Amygdala (tissue), 56 donors: ENCODE measurements at places on chromosomes 3 and 15.

DNA sequence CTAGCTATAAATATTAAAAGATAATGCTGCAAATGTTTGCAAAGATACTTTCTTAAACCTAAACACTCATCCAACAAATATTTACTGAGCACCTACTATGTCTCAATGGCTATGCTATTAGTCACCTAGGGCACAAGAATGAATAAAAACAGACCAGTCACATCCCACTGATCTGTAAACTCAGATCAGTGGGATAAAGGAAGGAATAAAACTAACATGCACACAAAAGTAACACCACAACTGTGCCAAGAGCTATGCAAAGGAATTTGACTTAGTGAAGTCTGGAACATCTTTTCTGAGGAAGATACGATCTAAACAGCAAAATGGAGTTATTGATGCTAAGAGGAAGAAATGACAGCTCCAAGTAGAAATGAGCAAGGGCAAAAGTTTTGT is 56.6 kb downstream of the CBLB start:
- no peak for DNase-seq

DNA sequence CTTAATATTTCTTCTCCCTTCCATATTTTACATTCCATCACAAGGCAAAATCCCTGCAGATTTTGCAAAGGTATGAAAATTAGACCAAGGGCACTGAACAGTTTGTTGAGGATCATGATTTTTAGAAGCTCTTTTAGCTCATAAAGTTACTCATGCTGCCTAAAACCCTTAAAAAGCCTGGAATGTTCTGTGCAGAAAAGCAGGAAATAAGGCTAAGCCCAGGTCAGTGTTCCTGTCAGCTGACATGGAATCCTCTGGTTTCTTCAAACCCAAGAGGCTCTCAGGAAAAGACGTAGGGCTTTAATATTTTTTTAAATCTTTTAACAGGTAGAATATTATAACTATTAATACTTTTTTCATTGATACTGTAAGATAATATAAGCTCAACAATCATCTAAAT is 8.2 kb downstream of the CBLB start:
- DNase-seq, result no peak

DNA sequence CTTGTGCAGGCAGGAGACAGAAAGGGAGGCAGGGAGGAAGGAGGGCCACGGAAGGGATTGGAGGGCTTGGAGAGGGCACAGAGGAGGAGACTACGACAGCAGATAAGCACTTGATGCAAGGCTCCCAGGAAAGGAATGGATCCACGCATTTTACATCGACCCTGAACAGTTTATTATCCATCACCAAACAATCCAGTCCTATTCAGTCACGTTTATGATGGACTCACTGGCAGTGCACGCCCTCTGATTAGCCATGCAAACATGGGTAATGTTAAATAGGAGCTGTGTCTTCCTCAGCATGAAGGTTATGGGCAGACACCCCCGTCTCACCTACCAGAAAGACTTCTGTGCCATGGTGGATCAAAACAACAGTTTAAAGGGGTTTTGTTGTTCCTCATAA is 80.2 kb upstream of the SNRK start:
- no peak for DNase-seq

- no peak for DNase-seq
Observed at GRCh38 chr3:135083179-135083578, 288.1 kb downstream of the EPHB1 start.

DNA sequence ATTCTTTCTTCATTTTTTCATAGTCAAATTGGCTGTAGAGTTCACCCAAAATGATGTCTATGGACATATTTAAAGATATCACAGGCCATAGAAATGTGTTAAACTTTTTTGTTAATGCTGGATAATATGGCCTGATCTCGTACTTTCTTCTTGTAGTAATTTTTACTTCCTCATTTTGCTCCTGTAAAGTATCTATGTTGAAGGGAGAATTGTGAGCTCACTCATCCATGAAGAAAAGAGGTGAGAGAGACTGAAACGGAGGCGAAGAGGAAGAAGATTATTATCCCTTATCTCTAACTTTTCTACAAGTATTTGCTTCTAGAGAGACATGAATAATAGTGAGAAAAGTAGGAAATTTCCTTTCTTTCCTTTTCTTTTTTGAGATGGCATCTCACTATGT is 613.8 kb upstream of the TBL1XR1 start:
- DNase-seq, result no peak

GRCh38 chr3:182812123-182812522 is 18.8 kb downstream of the ATP11B start:
- DNase-seq, result no peak

- DNase-seq, result no peak
Observed at GRCh38 chr3:29764041-29764440, 483.2 kb downstream of the RBMS3 start.

DNA sequence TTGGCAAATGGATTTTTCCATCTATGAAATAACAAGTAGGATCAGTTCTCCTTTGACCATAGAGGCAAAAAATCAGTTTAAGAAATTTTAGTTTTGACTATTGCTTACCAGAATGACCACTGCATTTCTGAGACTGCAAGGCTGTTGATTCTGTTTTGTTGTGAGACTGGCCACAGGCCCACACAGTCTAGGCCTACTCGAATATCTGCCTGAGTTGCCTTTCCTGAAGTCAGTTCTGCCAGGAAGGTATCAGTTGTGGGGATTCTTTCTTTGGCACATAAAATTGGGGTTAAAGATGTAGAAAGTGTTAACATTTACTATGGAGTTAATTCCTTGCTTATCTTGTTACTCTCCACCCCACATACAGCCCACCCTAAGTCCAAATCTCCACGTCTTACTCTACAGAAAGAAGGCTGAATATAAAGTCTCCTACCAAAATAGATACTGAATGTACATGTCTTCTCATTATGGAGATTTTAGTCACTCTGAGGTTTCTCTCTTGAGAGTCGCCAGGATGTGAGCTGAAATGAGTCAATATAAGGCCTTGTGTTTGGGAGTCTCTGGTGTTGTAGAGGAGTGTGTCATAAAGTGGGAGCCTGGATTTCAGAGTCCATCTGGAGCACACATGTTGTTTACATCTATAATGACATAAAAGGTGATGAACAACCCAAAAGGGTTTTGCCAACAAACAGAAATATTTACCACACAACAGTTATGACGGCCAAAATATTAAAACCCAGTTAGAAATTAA is 45.0 kb upstream of the WWTR1 start:
- DNase-seq, result no peak

- no peak for DNase-seq
Observed at GRCh38 chr3:77040216-77040615, 317 bp downstream of the ROBO2 start.

DNA sequence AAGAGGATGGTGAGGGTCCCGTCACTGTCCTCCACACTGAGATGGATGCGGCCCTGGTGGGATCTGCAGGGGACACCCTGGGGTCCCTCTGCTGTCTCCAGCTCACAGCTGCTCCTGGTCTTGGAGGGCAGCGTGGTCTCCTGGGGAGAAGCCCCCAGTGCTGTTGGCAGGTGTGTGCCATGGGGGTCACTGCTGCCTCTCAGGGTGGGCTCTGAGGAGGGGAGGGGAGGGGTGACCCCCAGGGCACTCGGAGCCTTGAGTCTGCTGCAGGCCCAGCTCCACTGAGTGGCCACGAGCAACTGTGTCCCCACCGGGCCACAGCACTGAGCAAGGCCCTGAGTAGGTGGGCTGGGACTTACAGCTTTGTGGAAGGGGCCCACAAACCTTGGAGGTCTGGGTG is 34.7 kb downstream of the KLHL25 start:
- no peak for DNase-seq

DNA sequence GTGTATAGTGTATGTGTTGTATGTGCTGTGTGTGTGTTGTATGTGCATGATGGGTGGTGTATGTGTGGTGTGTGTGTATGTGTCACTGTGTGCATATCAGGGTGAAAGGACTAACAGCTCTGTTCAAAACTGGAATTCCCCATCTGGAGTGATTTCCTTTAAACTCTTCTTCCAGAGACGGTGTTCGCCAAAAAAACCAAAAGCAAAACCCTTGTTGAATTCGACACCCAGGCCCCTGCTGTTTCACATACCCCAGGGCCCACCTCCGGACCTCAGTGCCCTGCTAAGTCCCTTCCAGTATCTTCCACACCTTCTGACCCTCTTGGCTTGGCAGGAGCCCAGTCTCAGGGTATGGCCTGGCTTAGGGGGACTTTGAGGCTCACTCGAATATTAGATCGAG is 44.9 kb upstream of the SEC13 start:
- DNase-seq, result no peak

GRCh38 chr3:120445654-120446053 is 5.1 kb downstream of the FSTL1 start:
- no peak for DNase-seq

DNA sequence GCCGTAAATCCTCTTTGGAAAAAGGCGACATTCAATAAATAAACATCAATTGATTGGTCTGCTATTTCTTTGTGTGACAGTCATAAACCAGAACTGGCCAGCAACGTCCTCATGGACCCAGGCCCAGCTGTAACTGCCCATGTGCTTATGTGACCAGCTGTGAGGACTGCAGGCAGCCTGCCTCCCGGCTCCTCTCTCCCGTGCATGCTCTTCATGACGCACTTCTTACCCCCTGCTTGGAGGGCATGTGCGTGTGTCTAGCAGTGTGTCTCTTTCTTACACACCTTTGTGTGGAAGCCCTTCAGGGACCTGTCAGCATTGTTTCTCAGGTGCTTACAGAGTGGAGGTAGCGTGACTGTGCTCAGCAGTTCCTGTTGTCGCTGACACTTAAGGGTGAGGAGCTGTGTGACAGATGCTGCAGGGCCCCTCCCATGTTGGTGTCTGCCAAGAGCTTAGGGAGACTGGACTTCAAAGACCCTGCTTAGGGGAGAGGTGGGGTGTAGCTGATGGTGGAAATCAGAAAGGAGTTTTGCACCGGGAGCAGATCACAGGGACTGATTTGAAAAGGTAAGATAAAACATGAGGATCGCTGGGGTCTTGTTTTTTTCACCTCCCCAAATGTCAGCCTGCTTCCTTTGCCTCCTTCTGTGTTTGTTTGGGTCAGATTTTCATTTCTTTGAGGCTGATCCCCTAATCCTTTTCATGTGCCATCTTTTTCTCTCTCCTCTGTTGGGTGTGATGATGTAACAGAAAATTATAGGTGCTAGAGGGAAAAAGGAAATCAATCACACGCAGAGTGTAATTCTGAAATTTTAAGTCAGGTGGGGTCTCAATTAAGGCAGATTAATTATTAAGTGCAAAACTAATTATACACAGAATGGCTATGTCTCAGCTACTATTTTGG is 2.1 kb downstream of the PODXL2 start:
- no peak for DNase-seq

DNA sequence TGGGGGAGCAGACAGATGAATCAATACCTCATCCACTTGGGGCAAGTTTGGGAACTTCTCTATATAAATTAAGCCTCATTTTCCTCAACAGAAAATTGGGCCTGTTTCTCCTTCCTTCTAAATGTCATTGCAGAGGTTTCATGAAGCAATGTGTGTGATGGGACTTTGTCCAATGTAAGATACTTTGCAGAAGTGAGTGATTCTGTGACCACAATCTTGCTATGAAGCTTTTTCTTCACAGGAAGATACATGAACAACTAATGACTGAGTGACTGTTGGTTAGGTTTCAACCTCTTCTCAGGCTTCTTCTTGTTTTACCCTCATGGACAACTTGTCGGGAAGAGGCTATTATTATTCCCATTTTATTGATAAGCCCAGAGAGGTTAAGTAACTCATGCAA is 11.0 kb downstream of the TMEM45A start:
- DNase-seq, result no peak

DNA sequence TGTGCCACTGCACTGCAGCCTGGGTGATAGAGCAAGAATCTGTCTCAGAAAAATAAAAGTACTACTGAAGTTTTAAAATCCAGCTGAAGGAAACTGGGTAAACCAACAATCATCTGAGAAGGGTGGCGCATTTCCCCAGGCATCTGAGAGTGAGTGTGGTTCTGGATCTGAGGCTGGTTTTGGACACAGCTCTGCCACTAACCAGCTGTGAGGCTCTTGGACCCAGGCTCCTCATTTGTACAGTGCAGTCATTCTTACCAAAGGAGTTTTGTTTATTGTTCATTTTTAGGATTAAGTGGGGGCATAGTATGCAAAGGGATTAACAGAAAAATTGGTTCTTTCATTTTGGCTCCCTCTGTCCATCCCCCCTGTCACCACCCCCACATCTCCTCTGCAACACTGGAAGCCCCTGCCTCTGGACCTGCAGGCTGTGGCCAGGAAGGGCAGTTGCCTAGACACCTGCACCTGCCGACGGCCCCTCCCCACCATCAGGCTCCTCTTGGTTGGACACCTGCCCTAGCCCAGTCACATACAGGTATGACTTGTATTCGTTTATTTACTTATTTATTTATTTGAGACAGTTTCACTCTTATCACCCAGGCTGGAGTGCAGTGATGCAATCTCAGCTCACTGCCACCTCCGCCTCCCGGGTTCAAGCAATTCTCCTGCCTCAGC is 8.8 kb downstream of the NUP210 start:
- peak; percentile 31 for DNase-seq

DNA sequence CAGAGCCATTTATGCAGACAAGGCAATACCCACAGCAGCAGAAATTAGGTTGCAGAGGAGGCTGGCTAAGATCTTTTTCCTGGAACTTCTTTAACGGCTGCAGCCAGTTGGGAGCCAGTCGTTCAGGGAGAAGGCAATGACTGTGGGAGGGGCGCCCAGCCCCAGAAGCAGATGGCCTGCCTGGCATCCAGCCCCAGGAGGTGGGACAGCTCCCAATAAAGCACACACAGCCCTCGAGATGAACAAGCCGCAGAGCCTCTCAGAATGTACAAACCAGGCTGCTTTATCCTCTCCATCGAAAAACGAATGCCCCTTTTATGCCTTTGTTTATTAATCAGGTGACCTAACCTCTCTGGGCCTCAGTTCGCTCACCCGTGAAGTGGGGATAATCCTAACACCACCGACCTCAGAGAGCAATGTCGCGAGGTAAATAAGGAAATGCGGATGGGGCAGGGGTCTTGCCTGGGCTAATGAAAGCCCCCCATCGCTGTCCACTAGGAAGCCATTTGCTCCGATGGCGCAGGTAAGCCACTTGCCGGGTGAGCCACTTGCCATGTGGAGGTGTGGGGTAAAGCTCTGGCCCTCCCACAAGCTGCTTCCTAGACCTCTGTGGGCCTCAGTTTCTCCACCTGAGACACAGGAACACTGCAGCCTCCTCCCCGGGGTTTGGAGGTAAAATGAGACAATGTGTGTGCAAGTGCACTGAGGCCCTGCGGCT is 35.8 kb downstream of the MGLL start:
- peak; percentile 79 for DNase-seq

DNA sequence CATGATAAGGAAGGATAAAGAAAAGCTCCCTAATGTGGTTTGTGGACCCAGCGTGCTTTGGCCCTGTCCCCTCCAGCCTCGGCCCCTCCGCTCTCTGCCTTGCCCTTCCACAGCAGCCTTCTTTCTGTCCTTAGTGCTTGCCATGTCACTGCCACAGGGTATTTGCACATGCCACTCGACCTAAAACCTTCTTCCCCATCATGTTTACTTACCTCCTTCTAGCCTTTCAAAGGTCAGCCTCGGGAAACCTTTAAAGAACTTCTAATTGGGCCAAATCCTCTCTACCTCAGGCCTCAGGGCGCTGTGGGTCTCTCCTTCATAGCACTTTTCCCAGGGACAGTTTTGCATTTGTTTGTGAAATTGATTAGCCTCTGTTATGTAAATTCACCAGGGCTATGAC is 73.0 kb downstream of the SCN11A start:
- no peak for DNase-seq
